ENCODE measurements at places on chromosomes 16 and 17. TPM values are rescaled to one million over a fixed set of nuclear protein-coding genes. Genes with fewer than 3 reads are reported as not detected.

- no peak for DNase-seq
Observed at GRCh38 chr17:31888124-31888523, 13.4 kb downstream of the UTP6 start.

Gene RHBDL3
- polyA plus RNA-seq = 1.4 TPM

DNA sequence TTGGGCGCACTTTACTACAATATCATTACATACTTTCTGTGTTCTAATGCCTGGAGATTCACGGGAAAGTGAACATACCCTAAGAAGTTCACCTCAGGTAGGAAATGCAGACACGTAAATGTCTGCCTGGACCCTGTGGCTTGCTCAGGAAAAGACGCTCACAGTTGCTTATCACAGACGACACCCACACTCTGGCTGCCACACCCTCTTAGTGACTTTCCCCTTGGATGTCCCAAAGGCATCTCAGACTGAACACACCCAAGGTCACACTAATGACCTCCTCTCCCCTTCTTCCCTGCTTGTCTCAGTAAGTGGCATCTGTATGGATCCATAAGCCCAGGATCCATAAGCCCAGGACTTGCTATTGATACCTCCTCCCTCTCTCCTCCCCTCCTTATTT, 32.6 kb downstream of the CDRT15 start:
- DNase-seq = no peak

Gene MRPL58
- polyA plus RNA-seq = 31.3 TPM

GRCh38 chr16:49631187-49632041, 224.5 kb downstream of the ZNF423 start:
- no peak for DNase-seq

DNA sequence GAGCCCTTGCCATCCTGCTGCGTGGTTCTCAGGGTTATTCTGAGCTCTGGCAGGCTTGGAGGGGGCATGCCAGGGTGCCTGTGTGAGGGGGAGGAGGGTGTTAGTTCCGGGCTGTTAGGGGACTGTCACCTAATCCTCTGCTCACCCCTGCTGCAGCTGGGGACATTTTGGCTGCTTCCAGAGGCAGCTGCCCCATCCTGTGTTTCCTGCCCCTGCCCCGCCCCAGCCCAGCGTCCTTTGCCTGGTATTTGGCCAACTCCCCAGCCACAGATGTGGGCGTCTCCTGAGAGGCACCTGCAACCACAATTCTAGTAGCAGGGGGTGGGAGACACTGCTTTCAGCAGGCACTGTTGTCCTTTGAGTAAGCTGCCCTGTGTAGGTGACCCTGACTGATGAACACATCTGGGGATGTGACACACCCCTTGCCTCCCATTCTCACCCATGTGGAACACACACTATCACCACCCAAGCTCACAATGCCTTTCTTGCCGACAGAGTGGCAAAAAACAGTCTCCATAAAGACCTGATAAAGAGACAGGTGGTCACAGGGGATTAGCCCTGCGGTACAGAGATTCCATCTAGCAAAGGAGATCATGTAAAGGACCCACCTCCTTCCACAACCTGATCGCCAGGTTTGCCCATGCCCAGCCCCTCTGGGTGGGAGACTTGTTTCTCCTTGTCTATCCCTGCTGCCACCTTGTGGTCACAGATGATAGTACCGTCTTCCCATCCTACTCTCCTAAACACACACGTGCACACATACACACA, at the start of gene CHRNE:
Gene CHRNE, minus strand, starts transcription at position 48 of the 768 bp plus-strand sequence. Its CDS starts 35 bp downstream, at position 13.
- peak; percentile 85 for DNase-seq

DNA sequence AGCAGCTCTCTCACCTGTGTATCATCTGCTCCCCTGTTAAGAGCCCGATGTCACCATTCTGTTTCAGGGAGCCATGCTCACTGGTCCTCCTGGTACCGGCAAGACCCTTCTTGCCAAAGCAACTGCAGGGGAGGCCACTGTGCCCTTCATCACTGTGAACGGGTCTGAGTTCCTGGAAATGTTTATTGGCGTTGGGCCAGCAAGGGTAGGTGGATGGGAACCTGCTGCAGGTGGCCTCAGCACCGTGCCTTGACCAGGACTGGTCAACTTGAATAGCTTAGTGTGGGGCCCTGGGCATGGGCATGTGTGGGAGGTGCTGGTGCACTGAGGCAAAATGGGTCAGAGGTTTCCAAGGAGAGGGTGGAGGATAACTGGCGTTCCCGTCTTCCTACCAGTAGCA, 28.5 kb downstream of the DBNDD1 start:
- DNase-seq = no peak
